Fibroblast of upper back skin (primary cell): ENCODE measurements at places on chromosomes 11 and 22.
A peak's percentile ranks its signal among the peaks of the same experiment; 100 is the strongest.

DNA sequence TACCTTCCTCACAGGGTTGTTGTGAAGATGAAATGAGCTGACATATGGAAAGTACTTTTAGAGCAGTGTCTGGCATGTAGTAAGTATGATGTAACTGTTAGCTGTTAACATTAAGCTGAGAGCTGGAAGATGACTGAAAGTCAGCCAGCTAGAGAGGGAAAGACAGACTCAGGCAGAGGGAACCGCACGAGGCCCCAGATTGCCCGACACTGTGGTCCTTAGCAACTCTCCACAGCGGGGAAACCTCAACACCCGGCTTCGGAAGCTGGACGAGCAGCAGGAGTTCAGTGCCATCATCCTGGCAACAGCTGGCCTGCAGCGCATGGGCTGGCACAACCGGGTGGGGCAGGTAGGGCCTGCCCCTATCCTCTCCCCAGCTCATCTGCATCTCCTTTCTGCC is 6.5 kb downstream of the HMBS start:
- DNase-seq, result peak; percentile 25

- DNase-seq, result no peak
These were observed 116.6 kb upstream of the OR4B1 start for GRCh38 chr11:48099916-48100446.

- no peak for DNase-seq
These were observed 103.8 kb upstream of the CHORDC1 start for GRCh38 chr11:90326647-90327046.

GRCh38 chr11:122804161-122804560 is 34.1 kb upstream of the CRTAM start:
- peak; percentile 67 for DNase-seq

- no peak for DNase-seq
These were observed 1.6 kb downstream of the KIAA1671 start for GRCh38 chr22:24954114-24954463.

GRCh38 chr11:44661311-44661717 is 65.4 kb upstream of the TSPAN18 start:
- DNase-seq, result no peak

DNA sequence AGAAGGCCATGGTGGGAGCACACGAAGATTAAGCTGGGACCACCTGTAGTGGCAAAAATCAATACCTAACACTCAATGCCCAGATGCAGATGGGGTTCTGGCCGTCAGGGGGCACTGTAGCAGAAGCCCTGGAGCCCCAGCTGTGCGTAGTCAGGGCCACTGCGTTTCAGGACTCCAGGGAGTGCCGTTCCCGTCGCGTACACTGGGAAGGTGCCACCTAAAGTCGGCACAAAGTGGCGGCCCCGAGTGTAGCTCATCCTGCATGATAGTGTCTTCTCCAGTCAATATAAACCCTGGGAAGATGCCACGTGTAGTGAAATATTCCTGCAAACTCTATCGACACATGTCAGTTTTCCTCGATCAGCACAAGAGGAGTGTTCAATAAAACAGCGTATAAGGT is 123.8 kb upstream of the NTM start:
- DNase-seq, result no peak

- DNase-seq, result no peak
These were observed 91.3 kb downstream of the RNF169 start for GRCh38 chr11:74839971-74840370.

DNA sequence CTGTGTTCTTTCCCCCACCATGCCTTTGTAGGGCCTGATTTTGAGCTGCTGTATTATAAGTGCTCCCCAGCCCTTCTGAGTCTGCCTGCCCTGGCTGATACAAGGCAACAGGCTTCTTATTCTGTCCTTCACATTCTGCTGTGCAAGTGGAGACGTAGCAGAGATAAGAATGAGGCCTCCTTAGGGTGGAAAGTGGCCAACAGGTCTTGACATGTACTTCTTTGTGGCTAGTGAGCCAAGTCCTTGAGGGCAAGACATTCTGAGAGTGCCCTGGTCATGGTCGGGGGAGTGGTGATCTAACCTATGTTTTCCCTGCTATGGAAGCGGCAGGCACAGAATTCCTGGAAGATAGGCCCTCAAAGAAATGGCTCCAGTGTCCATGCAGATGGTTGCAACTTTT is 235.7 kb upstream of the CADM1 start:
- no peak for DNase-seq

DNA sequence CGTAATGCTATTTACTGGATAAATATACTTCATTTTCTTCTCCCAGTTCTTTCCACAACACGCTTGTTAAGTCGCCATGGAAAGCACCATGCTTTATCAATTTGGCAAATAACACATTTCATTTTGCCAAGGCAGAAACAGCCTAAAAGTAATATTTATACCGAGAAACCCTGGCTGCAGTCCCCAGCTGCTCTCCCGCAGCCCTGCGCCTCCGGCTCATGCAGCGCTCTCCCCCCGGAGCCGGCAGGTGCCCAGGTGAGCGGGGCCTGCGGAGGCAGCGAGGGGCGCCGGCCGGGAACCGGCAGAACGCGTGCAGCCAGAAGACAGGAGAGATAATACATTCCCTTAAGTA is 681 bp upstream of the ARHGEF12 start:
- DNase-seq, result no peak

GRCh38 chr11:17906436-17906835 is 106.4 kb downstream of the SERGEF start:
- DNase-seq, result no peak

- no peak for DNase-seq
These were observed 338.0 kb downstream of the AASDHPPT start for GRCh38 chr11:106415510-106415909.

DNA sequence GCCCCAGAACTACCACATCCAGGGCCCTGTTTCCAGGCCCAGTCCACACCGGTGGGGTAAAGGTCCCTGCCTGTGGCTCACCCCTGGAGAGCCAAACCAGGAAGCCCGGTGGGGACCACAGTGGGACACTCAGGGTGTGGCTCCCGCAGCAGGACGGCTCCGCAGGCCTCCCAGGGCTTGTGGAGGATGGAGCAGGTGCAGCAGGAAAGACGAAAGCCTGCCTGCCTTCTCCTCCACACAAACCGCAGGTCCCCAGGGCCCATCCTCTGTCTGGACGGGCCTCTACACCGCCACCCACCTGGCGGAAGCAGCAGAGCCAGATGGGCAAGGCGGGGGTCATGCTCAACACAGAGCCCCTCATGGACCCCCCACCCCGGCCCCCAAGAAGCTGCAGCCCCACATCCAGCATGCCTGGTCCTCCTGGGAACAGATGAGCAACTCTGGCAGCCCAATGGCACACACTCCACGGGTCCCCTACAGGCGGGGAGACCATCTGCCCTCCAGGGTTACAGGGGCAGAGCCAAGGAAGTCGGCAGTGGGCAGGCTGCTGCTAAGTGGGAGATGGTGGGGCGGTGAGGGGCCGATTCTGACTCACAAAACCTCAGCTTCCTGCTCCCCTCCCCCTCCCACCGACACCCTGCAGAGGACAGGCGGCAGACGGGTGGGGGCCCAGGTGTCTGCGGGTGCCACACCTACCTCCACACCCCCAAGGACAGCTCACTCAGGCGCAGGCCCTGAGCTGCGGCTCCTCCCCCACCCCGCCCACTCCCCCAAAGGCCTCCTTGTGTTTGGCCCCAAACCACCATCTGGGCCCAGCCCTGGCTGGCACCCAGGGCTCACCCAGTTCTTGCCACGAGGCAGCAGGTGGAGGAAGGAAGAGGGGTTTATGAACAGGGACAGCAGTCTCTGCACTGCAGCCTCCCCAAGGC is 5.2 kb downstream of the SBF1 start:
- peak; percentile 41 for DNase-seq

GRCh38 chr22:24051568-24051967 is 40.5 kb downstream of the CABIN1 start:
- no peak for DNase-seq

GRCh38 chr11:106091480-106092123 is 14.1 kb downstream of the AASDHPPT start:
- peak; percentile 71 for DNase-seq

DNA sequence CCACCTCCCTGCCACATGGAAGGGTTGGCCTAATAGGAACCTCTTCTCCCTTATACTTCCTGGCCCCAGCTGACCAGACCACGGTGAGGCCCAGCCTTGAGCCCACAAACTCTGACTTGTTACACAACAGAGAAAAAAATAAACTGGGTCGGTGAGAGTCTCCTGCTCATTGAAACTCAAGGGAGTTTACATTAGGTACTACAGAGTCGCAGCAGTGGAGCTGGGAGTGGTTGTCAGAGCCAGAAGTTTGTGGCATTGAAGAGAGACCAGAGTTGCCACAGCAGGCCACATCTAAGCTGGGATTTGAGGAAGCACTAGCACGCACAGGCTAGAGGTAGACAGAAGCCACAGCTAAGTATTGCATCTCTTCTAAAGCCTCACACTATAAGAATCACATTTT is 296.2 kb downstream of the DDX10 start:
- no peak for DNase-seq

DNA sequence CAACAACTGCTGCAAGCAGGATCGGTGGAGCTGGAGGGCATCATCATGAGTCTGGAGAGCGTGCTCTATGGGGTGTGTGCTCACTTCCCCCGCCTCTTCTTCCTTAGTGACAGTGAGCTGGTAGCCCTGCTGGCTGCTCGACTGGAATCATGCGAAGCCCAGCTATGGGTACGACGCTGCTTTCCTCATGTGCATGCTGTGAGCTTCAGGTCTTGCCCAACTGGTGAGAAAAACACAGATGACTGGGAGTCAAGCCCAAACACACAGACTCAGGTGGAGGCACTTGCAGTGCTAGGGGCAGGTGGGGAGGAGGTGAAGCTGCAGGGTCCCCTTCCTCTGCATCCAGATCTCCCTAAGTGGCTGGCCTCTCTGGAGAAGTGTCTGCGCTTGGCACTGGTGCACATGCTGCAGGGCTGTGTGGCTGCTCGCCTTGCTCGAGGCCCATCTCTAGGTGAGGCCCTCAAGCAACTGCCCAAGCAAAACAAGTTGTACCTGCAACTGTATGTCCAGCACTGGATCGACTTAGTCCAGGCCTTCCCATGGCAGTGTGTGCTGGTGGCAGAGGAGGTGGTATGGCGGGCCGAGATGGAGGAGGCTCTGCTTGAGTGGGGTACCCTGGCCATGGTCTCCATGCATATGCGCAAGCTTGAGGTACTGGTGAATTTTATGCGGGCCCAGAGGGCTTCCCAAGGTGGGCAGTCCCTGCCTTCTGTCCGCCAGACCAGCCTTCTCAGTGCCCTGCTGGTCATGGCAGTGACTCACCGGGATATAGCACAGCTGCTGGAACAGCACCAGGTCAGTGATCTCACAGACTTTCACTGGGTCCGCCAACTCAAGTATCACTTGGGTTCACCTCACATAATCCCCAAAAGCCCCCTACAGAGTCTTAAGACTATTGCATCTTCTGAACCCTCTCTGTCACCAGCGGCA is 48.1 kb downstream of the DNHD1 start:
- no peak for DNase-seq

- peak; percentile 10 for DNase-seq
These were observed 31.5 kb upstream of the RAB38 start for GRCh38 chr11:88206751-88207150.

DNA sequence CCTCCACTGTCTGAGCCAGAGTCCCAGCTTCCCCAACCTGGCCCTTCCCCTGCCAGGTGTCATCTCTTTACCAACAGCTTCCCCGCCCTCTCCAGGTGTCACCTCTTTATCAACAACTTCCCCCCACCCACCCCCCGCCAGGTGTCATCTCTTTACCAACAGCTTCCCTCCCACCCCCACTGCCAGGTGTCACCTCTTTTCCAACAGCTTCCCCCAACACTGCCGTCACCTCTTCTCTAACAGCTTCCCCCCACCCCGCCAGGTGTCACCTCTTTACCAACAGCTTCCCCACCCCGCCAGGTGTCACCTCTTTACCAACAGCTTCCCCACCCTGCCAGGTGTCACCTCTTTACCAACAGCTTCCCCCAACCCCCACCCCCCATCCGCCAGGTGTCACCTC is 29.8 kb upstream of the TTLL12 start:
- no peak for DNase-seq

DNA sequence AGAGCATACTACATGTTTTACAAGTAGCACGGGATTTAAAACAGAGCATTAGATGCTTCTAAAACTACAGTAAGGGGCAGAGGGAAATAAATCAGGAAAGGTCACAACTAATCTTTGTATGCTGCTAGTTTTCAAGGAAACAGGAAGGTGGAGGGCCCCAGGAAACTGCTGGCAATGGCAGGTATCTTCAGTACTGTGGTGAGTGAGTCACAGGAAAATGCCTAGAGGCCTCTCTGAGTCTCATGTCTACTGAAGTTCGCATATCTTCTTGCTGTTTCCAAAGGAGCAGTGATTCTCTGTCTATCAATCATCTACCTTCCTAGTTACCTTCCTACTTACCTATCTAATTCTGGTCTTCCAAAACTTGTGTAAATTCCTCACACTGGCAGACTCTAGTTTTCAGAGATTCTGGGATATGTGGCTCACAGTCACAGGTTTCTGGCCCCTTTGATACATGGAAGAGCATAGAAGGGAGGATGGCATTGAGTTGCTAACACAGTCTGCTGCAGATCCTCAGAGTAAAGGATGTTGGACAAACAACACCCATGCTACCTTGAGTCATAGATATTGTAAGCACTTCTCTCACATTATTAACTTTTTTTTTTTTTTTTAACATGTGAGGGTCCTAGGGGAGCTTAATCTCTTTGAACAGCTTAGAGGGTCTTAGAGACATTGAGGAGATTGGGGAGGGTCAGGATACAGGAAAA is 58.8 kb upstream of the SYN3 start:
- DNase-seq, result no peak

DNA sequence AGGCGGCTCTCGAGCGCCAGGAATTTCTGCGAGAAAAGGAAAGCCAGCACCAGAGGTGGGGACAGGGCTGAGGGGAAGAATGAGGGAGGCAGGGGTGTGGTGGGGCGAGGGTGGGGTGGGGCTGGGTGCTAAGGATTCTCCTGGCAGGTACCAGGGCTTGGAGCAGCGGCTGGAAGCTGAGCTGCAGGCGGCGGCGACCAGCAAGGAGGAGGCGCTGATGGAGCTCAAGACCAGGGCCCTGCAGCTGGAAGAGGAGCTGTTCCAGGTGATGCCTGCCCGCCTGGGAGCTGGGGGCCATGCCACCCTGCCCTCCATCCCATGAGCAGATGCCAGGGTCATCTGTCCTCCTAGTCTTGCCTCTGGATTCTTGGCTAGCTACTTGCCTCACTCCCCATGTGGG is 9.4 kb downstream of the CCDC88B start:
- no peak for DNase-seq

DNA sequence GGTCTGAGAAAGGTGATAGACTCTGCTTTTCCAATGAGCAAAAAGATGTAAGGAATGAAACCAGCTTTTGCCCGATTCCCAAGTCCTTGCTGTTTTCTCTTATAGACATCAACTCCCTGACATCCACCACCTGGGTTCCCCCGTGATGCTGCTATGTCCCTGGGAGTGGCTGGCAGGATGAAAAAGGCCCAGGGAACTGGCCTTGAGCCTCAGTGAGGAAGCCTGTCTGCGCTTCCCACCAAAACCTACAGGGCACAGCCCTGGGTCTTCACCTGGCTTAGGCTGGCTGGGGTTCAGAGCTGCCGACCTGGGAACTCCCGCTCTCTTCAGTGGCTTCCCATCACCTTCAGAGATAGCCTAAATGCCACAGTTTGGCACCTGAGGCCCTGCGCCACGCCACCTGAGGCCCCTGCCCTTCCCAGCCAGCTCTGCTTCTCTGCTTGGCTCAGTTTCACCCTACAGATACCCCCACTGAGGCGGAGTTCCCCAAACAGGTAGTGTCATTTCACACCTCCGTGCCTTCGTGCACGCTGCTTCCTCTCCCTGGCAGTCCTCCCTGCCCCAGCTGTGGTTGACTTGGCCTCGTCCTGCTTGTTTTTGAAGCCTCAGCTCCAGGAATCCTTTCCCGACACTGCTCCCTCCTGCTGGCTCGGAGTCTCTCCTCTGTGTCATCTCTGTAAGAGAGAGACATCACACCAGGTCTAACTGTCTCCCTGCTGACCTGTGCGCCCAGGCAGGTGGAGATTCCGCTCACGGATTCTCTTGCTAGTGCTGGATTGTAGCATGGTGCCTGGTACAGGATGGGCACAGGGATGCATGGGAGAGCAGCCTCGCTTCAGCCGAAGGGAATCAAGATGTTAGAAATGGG is 10.7 kb downstream of the SLC37A2 start:
- no peak for DNase-seq
